ENCODE measurements at places on chromosomes 5 and 9.

DNA sequence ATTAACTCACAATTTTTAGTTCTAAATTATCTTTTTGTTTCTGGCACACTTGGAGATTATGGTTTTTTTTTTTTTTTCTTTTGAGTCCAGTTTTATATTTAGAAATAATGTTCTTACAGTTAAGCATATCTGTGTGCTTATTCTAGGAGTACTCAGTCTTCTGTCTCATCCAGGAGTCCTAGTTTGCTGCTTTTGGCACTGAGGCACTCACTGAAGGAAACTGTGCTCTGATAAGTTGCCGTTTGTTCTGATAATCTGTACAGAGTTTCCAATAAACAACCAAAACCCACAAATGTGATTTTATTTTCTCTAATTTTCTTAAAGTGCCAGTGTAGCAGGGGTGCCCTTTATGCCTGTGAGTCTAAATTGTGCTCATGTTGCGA is 251.0 kb downstream of the LRRC70 start:
- DNase-seq = no peak

- DNase-seq = no peak
These were observed 46.4 kb downstream of the SYK start for GRCh38 chr9:90847971-90848370.

GRCh38 chr5:73451224-73452130 is 2.9 kb upstream of the FOXD1 start:
- peak; percentile 30 for DNase-seq

DNA sequence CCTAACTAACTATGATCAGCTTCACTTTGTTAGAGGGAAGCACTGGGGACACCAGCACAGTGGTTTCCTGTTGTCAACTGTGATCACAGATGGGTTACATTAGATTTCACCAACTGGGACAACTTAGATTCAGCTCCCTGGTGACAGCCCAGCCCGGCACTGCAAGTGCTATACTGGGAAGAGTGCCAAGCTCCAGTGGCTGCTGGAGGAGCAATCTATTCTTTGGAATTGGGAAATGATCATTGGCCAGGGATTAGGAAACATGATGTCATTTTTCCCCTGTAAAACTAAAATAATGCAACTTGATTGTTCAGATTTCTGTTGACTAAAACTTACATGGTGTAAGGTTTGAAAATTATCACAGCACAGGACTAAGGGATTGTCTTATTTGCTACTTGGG is 33.2 kb downstream of the PTGR1 start:
- DNase-seq = no peak

GRCh38 chr9:87707805-87708506 is 18.0 kb upstream of the CTSL start:
- no peak for DNase-seq

DNA sequence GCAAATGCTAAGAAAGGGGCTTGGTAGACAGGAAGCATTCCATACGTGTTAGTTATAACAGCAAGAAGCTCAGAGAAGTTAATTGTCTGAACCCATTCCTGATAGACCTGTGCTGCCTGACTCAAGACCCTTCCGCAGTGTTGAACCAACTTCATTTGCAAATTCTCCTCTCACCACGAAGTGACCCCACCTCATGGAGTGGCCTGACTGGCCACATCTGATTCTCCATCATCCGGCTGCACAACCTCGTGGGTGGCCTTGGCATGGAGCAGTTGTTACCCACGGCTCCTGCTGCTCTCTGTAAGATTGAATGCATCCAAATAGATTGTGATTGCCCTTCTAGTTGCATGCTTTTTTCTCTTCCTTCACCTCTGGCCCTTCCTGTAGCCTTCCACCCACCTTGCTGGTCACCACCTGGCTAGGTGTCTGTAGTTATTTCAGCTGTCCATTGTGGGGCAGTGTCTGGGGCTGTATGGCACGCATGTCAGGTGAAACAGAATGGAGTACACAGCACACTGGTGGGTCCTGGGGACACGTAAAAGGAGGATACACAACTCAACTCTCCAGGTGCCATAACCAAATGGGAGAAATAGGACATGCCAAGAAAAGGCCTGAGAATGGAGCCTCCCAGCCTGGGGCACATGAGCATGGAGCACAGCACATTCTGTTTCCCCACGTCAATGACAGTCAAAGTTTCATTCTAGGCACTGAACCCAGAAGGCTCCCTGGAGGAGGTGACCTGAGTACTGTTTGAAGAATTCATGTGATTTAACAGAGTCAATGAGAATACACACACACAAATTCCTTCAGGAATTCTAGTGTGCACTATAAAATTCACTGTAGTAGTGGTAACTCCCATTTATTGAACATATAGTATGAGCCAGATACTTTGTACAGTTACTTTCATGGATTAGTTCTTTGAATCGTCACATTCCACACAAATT is 70.5 kb upstream of the PTCH1 start:
- no peak for DNase-seq

DNA sequence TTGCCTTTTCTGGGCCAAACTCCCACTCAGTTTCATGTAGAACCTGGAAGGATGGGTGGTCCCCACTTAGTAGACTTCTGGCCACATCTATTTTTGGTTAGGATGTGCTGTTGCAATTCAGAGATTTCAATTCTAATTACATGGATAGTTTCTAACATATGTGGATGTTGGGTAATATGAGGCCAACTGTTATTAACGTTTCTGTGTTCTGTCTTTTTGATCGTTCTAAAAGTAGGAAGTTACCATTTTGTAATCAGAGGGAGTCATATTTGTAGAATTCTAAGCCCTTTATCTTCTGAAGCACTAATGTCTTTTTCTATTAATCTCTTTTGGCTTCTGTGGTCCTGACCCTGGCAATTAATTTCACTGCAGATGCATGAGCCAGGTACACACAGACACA is 141.6 kb upstream of the SPEF2 start:
- no peak for DNase-seq
